Aortic smooth muscle cell (primary cell): ENCODE measurements at places on chromosomes 5 and 9. TPM values are rescaled to one million over a fixed set of nuclear protein-coding genes. Genes with fewer than 3 reads are reported as not detected.

The MARCOL gene
- total RNA-seq, result not detected in 2 replicates

The ARHGEF37 gene
- total RNA-seq, result 0.99 and 1.1 TPM in 2 replicates

The MUSK gene
- total RNA-seq, result 0.13 and 0.56 TPM in 2 replicates

The LCN2 gene
- total RNA-seq, result not detected in 2 replicates

The HTR1A gene
- total RNA-seq, result not detected in 2 replicates

The PRLR gene
- total RNA-seq, result under 0.01 and 0.26 TPM in 2 replicates

The RUFY1 gene
- total RNA-seq, result 77.9 and 90.4 TPM in 2 replicates

The TAF9 gene
- total RNA-seq, result 78.1 and 87.4 TPM in 2 replicates

The SV2C gene
- total RNA-seq, result under 0.01 TPM in 1 of 2 replicates, not detected in the other

The SPATA31A1 gene
- not detected in 2 replicates for total RNA-seq

The IFT74 gene
- total RNA-seq, result 16.0 and 17.0 TPM in 2 replicates

The SLCO6A1 gene
- not detected in 2 replicates for total RNA-seq

The ADGRV1 gene
- total RNA-seq, result 0.13 and 0.19 TPM in 2 replicates

The OBP2B gene
- total RNA-seq, result not detected in 2 replicates

The GRIN1 gene
- total RNA-seq, result 0.06 and 0.13 TPM in 2 replicates
